Germinal center (tissue), 1 donor: ENCODE measurements at places on chromosomes 6 and 20.
A peak's percentile ranks its signal among the peaks of the same experiment; 100 is the strongest.

DNA sequence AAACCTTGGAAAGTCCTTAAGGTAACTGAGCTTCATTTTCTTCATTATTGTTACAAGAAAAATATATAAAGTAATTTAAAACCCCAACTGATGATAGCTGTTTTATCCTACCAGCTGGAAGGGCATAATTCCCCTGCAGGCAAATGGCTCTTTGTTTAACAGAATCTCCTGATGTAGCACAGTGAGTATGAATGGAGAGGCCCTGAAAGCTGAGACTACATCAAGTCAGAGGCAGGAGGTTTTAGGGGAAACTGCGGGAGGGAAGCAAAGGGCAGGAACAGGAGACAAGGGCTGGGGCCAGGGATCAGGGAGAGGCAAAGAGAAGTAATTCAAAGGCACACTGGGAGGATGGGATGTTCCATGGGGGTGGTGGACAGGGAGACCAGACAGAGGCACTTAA lies 119.0 kb upstream of the LRFN2 start:
- DNase-seq = no peak

GRCh38 chr20:52434041-52434425 lies 242.5 kb upstream of the ZFP64 start:
- DNase-seq = no peak

- DNase-seq = no peak
Measured at GRCh38 chr6:166814390-166814789, 142.0 kb downstream of the RNASET2 start.

DNA sequence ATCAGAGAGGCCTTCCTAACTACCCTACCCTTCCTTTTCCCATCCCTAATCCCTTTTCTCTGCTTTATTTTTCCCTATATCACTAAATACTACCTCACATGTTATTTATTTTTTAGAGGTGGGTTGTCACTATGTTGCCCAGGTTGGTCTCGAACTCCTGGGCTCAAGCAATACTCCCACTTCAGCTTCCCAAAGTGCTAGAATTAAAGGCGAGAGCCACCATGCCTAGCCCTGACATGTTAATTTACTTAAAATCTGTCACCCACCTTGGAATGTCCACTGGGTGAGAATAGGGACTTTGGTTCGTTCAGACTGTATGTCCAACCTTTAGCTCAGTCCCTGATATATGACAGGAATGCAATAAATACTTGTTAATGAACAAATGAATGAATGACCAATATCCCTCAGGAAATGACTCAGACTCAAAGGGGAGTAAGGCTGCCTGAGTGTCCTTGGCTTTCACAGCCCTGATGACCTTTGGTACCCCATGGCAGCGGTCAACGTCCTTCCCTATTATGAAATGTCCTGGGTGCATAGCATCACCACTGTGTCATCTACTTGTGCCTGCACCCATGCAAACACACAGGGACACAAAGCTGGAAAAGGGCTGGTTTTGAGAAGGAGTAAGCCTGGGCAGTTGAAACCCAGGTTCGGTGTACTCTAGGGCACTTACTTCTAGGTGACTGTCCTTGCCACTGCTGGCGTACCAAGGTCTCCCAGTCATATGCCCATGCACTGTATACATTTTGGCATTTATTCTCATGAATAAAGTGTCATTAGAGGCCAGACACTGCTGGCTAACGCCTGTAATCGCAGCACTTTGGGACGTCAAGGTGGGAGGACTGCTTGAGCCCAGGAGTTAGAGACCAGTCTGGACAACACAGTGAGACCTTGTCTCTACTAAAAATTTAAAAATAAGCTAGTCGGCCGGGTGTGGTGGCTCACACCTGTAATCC lies 26.5 kb downstream of the BCL2L1 start:
- no peak for DNase-seq

DNA sequence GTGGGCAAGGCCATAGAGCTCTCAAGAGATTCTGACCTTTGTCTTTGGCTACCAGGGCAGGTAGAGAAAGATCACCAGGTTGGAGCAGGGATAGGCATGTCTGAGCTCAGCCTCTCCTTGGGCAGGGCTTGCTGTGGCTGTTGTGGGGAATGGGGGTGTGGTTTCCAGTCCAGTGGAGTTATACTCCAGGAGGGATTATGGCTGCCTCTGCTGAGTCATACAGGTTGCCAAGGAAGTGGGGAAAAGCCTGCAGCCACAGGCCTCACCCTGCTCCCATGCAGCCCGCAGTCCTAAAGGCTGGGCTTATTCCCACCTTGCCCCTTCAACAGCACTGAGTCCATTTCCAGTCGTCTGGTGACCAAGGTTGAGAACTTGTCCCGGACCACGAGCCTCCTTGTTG lies 21.9 kb downstream of the MEP1A start:
- no peak for DNase-seq

DNA sequence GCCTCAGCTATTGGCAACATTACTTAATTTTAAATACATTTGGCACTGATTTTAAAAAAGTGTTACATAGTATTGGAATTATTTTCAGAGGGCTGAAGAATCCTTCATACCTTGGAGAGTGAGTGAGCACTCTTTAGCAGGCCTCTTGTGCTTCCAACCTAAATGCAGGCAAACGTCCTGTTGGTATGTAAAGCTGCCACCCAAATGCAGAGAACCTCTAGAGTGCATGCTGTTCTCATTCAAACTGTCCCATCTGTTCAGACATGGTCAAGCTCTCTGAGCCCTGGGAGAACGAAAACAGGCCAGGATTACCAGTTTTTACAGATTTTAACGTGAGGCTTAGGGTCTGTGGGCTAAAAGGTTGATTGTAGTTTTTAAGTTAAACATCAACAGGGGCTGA lies 378.0 kb upstream of the FLRT3 start:
- DNase-seq = no peak

GRCh38 chr6:116087437-116088027 lies 13.1 kb upstream of the NT5DC1 start:
- DNase-seq = no peak

GRCh38 chr6:169990095-169991030 lies 238.9 kb downstream of the ERMARD start:
- peak; percentile 62 for DNase-seq

DNA sequence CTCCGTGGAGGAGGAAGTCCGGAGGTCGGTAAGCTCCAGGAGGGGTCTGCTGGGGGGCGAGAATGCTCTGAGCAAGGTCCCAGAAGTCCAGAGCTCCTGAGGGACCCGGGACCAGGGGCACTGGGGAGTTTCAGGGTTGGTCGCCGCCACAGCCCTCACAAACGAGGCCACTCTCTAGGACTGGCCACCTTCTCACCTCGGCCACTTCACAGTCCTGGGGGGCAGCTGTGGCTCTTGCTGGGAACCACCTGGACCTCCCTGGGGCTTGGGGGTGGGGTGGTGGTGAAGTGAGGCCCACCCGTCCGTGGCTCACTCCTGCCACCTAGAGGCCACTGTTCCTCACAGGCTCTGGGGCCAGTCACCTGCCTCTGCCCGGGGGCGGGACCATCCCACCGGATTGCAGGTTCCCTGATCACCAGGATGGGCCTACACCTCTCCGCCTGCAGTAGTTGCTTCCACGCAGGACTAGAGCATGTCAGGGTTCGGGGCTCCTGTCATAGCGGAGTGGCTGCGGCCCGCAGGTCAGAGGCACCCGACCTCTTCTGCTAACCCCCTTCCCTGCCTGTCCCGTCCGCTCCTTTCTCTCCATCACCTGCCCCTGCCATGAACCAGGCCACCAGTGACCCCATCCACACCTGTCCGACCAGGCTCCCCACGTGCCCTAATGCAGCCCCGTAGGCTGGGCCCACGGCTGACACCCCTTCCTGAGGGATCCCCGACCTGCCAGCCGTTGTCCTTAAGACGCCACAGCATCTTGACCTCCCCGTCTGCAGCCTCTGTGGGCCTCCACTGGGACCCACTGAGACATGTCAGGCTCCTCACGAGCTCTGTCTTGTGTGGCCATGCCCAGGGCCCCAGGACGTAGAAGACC lies 5.1 kb upstream of the TCEA2 start:
- peak; percentile 86 for DNase-seq

- DNase-seq = no peak
Measured at GRCh38 chr6:165718491-165718891, 55.5 kb upstream of the PDE10A start.

- no peak for DNase-seq
Measured at GRCh38 chr6:150541576-150541975, 58.1 kb upstream of the PLEKHG1 start.

GRCh38 chr20:9686866-9687265 lies 152.0 kb downstream of the PAK5 start:
- no peak for DNase-seq

DNA sequence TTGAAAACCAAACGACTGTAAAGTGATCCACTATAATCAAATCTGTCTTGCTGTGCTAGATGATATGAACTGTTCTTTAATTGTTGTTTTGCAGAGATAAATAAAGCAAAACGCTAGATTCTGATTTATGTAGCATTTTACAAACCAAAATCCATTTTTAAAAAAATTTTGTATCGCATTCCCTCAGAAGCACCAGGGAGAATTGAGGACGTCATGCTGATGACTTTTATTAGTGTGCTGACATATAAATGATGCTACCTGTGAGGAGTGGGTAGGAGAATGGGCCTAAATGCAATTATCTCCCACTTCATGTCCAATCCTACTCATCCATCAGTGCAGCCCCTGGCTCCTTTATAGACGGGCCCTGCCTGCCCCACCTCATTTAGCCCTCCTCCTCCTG lies 282.4 kb downstream of the PACRG start:
- DNase-seq = no peak

GRCh38 chr20:55329108-55329507 lies 676.2 kb downstream of the CBLN4 start:
- DNase-seq = no peak

GRCh38 chr20:19335916-19336315 lies 123.5 kb downstream of the SLC24A3 start:
- no peak for DNase-seq

GRCh38 chr6:64998204-64998603 lies 708.8 kb downstream of the EYS start:
- no peak for DNase-seq

DNA sequence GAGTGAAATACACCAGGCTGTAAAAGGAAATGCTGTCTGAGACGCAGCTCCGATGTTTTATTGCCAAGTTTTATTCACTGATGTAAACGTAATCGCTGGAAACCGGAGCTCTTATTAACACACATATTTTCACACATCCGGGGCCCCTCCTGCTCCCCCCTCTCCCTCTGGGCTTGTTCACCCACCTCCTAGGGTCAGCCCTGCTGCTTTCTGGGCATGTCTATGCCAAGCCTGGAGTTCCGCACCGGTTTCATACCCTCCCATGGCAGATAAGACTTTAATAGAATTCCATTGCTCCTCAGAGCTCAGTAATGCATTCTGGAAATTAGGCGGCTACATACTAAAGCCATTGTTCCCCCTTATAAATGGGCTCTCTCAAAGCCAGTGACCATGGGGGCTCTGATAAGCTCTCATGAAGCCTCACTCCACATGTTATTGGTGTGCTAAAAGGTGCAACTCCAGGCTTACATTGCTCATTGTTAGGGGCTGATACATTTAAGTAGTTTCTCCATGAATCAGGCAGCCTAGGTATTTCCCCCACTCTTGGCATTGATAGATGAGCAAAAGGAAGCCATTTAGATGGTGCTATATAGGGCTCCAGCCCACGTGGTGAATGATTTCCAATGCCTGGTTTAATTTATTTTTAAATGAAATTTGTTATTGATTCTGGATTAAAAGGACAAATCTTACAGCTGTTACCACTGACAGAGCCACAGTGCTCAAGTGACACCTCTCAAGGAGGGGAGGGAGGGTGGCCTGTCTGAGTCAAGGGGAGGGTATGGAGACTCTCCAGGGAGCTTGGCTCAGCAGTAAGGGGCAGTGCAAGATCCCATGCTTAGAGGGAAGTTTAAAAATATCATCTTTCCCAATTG lies 4.5 kb upstream of the VSTM2L start:
- DNase-seq = no peak

DNA sequence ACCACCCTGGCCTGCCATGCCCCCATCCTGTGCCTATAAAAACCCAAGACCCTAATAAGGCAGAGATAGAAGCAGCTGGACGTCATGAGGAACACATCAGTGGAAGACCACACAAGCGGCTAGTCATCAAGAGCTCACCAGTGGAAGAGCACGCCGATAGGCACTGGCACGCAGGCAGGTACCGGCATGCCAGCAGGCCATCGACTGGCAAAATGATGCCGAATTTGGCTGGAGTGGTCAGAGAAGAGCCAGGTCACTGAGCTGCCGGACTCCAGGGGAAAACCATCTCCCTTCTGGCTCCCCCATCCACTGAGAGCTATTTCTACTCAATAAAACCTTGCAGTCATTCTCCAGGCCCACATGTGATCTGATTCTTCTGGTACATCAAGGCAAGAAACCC lies 227.6 kb upstream of the EXOC2 start:
- no peak for DNase-seq

- DNase-seq = no peak
Measured at GRCh38 chr6:161117308-161117707, 125.7 kb downstream of the MAP3K4 start.

- DNase-seq = no peak
Measured at GRCh38 chr20:44367746-44368145, 12.2 kb downstream of the HNF4A start.

DNA sequence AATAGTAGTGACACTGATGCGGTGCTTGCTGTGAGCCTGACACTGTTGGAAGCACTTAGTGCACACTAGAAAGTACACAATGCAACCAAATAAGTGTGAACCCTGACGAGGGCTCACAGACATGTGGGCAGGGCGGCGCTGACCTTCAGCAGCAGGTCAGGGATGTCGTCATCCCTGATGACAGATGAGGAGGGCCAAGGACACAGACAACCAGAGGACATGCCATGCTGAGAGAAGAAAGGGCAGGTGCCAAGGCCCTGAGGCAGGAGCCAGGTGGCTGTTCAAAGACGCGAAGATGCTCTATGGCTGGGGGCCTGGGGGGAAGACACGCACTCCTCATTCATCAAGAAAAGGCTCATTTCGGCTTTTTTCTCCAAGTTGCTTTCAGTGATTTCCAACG lies 176.4 kb upstream of the CST7 start:
- DNase-seq = no peak

- no peak for DNase-seq
Measured at GRCh38 chr20:37413379-37413778, 67.4 kb downstream of the SRC start.

GRCh38 chr20:7091655-7092054 lies 324.2 kb downstream of the BMP2 start:
- no peak for DNase-seq

DNA sequence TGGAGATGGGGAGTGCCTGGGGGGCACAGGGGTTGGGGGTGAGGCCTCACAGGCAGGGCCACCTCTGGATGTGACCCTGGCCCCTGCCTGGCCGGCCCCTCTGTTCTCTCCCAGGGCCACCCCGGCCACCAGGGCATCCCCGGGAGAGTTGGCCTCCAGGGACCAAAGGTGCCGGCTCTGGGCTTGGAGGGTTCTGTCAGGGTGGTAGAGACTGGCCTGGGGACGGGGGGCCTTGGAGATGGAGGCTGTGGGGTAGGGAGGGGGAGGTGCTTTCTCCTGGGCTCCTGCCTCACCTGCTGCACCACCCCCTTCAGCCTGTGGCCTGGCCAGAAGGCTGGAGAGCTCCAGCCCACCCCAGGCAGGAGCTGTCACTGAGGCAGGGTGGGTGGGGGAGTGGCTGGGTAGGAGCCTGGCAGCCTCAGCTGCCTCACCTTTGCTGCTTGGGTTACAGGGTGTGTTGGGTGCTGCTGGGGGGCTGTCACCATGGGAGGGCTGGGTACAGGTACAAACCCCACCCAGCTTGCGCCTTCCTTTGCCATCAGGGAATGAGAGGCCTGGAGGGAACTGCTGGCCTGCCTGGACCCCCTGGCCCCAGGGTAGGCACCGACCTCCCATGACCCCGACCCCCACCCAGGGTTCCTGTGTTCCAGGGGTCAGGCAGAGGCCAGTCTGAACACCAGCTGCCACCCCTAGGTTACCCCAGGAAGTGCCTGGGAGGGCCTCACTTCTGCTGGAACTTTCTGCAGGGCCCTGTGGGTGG lies 32.7 kb downstream of the COL20A1 start:
- no peak for DNase-seq
